ENCODE measurements at places on chromosomes 3 and 15.

- no peak for DNase-seq
These were observed 158.8 kb upstream of the GPR149 start for GRCh38 chr3:154588831-154589230.

DNA sequence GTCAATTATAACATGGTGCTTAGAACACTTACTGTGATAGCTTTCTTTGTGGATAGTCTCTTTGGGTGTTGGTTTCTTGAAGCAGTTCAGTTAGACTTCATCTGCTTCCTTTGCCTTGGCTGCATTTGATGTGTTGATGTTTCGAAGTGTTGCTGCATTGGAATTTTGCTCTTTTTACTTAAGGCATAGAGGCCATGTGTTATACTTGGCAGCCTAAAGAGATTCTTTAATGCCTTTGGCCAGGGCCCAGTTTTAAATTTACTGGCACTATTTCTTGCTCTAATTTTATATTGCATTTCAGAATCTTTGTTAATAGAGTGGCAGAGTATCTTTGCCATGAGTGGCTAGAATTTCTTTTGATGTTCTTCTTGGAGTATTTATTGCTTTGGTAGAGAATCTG lies 21.2 kb downstream of the NR1D2 start:
- DNase-seq = no peak

DNA sequence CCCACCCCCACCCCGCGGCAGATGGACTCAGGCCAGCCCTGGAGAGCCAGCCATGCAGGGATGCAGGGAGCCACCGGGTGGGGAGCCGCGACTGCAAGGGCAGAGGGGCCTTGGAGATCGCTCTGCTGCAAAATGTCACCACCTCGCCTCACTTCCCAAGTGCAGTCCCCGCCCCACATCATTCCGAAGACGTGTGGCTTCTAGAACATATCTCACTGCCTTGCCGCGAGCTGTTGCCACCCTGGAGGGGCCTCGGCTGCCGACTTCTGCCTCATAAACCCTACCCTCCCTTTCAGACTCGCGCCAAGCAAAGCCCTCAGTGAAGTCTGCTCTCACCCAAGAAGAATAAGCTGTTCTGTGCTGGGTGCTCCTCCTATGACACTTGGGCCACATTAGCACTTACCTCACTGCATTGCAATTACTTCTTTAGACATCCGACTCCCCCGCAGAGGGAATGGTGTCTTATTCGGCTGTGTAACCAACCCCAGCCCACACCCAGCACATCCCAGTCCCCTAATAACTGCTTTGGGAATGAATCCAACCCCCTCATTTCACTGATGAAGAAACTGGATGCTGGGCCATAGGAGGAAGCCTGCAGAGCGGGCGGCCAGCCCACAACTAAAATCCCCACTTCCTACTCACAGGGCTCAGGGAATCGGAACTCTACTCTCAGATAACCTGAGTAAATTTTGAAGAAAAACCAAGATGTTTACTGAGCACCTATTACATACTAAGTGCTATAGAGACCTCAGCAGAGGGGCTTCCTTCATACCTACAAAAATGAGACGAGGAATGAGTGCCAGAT lies 8.6 kb downstream of the TLE3 start:
- DNase-seq = no peak

- no peak for DNase-seq
These were observed 35.7 kb upstream of the GRAMD1C start for GRCh38 chr3:113802795-113803455.

GRCh38 chr3:12198301-12198700 lies 39.6 kb upstream of the TIMP4 start:
- DNase-seq = no peak

- DNase-seq = no peak
These were observed 99.8 kb downstream of the TRIM69 start for GRCh38 chr15:44836094-44836493.

- no peak for DNase-seq
These were observed 629.5 kb downstream of the MAGI1 start for GRCh38 chr3:65409176-65409569.

DNA sequence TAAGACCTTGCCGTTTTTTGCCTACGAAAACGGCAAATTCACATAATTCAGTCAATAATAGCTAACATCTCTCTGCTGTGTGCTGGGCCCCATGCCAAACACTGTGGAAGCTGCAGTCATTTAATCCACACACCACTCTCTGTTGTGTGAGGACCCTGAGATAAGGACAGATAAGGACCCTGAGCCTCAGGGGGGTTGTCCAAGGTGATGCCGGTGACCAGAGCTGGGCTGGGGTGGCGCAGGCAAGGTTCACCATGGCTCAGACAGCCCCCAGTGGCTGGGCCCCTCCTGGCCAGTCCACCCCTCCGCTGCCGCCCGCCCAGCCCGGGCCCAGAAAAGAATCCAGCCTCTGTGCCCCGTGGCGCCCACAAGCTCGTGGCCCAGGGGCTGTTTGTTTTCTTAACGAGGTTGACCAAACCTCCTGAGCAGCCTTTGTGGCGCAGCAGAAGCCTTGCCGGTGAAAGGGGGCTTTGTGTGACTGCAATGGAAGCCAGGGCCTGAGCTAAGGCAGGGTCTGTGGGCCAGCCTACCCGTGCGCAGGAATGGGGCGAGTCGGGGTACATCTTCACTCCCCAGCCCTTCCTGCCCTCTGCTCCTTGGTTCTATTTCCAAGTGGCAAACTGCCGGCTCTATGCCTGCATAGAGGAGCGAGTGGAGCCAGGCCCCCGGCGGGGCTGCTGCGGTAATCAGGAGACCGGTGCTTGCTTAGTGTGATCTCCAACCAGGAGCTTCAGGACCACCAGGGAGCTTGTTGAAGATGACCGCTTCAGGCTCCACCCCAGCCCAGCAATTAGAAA lies 4.4 kb upstream of the SNX22 start:
- DNase-seq = no peak

DNA sequence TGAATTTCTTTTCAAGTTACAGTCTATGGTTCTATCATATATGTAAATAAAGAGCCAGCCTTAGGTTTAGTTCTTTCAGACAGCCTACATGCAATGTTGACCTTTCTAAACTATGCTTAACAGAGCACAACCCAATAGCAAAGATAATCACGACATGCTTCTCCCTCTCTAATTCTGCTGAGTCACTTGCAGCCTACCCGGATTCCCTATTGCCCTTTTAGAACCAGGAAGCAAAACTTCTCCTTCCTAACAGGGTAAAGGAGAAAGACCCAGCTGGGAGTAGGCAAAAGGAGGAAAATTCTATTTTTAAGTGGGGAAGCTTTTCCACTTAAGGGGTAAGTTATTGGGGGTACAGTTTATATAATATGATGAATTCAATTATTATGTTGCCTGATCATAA lies 79.3 kb downstream of the SLC7A14 start:
- DNase-seq = no peak

DNA sequence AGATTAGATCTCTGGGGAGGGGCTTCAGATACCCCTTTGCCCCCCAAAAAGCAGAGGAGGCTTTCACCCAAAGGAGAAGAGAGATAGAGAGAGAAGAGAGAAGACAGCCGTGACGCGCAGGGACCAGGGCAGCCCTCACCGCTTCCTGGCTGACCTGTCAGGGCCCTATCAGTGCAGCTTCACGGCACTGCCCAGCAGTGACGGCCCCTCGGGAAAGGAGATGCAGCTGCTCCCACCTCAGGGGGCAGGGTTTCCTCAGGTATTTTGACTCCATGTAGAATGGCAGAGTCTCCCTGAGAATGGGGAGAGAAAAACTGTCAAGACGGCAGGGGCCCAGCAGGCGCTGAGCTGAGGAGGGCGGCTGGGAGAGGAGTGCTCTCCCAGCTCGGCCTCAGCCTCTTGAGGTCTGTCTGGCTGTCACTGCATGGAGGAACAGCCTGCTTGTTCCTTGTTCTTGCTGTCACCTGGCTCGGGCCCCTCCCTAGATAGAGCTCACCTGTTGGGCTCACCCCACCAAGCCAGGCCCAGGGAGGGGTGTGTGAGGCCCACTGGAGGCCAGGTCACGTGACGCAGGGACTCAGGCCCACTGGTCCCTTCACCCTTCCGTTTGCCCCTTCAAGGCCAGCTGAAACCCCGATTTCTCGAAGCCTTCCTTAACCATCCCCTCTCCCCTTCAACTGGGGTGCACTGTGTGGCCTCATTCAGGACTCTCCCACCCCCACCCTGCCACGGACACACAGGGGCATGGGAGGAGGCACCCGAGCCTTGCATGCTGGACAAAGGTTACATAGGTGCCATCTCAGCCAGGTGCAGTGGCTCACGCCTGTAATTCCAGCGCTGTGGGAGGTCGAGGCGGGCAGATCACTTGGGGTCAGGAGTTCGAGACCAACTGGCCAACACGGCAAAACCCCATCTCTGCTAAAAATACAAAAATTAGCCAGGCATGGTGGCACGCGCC lies 28.2 kb downstream of the LOXL1 start:
- no peak for DNase-seq

DNA sequence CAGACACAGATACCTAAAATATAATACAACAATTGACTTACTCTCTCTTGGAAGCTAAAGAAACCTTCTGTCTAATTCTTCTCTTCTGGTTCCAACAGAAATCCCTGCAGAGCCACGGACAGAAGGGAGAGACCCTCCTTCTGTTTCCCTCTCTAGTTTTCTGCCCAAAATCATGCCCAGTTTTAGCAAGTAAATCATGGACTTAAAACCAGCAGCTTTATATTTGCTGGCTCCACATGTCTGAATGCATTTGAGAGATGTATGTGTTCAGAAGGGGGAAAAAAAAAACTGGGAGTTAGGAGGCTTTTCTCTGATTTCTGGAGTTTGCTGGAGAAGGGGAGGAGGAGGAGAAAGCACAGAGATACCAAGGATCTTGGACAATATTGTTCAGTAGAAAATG lies 147.1 kb downstream of the LSAMP start:
- DNase-seq = no peak

GRCh38 chr3:171049861-171050444 lies 23.4 kb upstream of the SLC2A2 start:
- peak; percentile 70 for DNase-seq

DNA sequence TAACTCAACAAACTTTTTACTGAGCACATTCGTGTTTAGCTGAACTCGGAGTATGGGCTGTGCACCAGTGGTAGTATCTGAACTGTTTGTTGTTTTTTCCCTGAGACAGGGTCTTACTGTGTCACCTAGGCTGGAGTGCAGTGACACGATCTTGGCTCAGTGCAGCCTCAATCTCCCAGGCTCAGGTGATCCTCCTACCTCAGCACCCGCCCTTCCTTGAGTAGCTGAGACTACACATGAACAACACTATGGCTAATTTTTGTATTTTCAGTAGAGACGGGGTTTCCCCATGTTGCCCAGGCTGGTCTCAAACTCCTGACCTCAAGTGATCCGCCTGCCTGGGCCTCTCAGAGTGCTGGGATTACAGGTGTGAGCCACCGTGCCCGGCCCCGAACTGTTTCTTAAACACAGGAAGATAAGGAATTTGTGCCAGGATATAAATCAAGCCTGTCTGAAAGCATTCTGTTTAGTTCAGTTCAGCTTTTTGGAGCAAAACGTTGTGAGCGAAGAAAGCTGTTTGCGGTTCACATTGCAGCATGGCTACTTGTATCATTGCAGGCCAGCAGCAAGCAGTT lies 40.4 kb upstream of the SKOR1 start:
- DNase-seq = no peak

- DNase-seq = no peak
These were observed 12.3 kb downstream of the TCF12 start for GRCh38 chr15:56930669-56931313.

GRCh38 chr3:181698263-181698954 lies 13.3 kb upstream of the SOX2 start:
- DNase-seq = no peak

All from MG63 (cell line).